ENCODE measurements at places on chromosomes 1 and 21.
A peak's percentile ranks its signal among the peaks of the same experiment; 100 is the strongest.

DNA sequence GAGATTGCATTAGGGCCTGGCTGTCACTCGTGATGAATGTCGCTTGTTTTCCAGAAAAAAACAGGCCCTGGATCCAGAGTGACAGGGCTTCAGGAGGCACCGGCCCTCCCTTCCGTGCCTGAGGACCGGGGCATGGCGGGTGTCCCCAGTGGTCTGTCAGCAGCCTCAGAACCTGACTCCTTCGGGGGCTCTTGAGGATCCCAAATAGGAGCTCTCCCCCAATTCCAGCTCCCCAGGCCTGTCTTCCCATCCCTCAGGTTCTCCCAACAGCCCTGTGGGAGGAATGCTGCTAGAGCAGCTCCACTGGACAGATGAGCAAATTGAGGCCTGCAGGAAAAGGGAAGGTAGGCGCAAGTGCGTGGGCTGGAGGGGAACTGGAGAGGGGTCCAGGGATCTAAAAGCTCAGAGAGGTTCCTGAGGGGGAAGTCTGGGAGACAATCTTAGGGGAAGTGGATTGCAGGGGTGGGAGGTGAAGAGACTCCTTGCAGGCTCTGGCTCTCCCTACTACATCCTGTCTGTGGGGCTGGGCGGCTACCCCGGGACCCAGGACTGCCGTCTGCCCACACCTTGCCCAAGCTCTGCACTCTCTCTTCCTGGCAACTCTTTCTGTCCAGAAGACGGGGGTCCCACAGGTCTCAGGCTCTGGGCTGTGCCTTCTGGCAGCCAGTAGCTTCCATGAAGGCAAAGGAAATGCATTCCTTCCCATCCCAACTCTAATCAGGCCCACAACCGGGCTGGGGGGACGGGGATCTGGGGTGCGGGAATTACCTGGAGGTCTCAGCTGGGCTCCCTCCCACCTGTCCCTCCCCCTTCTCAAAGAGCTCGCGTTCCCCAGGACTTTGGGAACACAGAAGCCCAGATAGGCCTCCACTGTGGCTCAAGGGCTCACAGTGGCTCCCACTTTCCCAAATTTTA, 105.7 kb upstream of the CASZ1 start:
- DNase-seq = no peak

DNA sequence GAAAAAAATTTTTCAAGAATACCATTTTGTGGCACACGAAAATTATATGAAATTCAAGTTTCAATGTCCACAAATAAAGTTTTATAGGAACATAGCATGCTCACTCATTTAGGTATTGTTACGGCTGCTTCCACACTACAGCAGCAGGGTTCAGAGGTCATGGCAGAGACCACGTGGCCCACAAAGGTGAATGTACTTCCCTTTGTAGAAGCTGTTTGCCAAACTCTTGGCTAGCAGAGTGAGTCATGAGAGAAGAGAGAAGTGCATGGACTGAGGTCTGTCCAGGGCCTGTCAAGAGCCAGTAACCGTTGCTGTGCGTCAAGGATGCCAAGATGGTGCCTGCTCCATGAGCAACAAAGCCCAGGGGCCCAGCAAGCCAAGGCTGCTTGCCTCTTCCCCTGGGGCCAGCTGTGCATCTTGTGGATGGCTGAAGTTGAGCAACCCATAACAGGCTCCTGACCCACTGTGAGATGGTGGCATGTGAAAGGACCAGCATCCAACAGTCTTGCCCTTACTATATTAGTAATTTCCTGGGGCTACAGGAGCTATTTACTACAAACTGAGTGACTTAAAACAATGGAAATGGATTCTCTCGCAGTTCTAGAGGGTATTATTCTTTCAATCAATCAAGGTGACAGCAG, 64.8 kb upstream of the ATP5PO start:
- DNase-seq = no peak

DNA sequence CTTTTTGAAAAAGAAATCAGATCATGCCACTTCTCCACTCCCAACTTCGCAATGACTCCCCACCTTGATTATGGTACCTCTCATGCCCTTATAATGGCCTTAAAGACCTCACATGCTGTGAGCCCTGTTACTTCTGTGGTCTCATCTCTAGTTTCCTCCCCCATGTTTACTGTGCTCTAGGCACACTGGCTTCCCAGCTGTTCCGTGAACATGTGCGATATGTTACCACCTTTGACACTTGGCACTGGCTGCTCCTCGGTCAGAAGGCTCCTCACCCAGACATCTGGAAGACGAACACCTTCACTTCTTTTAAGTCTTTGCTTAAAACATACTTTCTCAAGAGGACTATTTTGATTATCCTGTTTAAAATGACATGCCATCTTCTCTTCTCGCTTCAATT, 14.3 kb upstream of the NTMT2 start:
- no peak for DNase-seq

- no peak for DNase-seq
Observed at GRCh38 chr1:25094229-25094628, 138.1 kb downstream of the SYF2 start.

- DNase-seq = no peak
Observed at GRCh38 chr21:23887725-23888306, 1719.5 kb downstream of the MRPL39 start.

GRCh38 chr1:41792485-41792770, 126.3 kb downstream of the HIVEP3 start:
- no peak for DNase-seq

DNA sequence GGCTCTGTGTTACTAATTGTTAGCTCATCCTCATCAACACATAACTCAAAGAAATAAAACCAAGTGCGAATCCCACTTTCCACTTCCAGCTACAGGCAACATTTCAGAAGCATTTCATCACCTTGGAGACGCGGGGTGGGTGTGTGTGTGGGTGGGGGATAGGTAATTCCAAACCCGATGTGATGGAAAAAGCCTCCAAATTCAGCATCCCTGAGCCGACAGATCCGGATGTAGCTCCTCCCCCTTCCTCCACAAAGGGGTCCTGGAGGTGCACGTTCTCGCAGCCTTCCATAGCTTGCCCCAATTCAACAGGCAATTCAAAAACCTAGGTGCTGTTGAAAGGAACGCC, 486 bp downstream of the HSPA13 start:
- DNase-seq = peak; percentile 29

- no peak for DNase-seq
Observed at GRCh38 chr1:96222701-96223100, 498.9 kb upstream of the PTBP2 start.

DNA sequence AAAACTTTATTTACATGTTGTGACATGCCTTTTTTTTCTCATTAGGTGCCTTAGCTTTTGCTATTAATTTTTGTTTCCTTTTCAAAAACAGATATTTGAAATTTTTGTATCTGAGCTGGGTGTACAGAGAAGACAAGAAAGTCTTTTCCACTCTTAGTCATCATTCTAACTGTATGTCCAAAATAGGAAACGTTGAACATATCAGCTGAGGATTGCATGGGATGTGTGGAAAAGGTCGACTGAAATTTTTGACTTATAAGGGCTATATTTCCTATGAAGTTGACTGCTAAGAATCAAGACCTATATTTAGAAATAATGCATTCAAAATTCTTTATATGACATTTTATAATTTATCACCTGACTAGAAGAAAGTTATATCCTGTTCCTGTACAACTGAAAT, 270.0 kb upstream of the ZRANB2 start:
- DNase-seq = no peak

- DNase-seq = peak; percentile 61
Observed at GRCh38 chr1:9181176-9181906, 52.4 kb upstream of the GPR157 start.

DNA sequence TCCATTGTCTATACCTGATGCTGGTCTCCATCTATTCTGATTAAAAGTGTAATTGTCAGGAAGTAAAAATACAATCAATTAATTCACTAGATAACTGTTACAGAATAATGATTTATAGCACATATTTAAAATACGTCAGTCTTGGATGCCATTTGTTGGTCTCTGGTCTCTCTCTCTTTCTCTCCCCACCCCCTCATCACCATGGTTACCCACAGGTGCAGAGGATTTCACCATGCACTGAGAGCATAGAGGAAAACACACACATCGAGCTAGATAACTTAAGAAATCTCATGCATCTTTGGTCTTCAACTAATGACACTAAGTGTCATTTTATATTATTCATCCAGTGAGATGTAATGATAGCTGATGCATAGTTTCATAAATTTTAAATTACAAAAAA, 33.4 kb downstream of the LRRC53 start:
- DNase-seq = no peak

- no peak for DNase-seq
Observed at GRCh38 chr1:244680667-244681066, 27.7 kb downstream of the DESI2 start.

DNA sequence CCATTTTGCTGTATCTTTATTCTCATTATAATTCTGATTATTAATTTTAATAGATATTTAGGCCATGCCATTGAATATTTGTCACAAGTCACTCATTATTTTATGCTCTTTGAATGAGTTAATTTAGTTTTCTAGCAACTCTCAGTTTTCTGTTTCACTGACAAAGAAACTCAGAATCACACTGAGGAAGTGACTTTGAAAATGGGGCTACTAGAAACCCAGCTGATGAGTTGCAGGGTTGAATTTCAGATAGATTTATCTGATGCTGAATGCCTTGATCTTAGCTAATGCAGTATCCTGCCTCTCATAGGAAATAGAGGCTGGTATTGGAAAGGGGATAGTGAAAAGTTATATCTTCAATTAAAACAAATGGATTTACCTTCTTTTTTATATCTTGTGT, 67.4 kb upstream of the PLA2G4A start:
- DNase-seq = no peak

- DNase-seq = no peak
Observed at GRCh38 chr21:45736690-45737484, 93.4 kb downstream of the PCBP3 start.
